ENCODE measurements at places on chromosomes 12 and 14.

GRCh38 chr14:65080960-65081747 is 21.2 kb downstream of the MAX start:
- DNase-seq: no peak

DNA sequence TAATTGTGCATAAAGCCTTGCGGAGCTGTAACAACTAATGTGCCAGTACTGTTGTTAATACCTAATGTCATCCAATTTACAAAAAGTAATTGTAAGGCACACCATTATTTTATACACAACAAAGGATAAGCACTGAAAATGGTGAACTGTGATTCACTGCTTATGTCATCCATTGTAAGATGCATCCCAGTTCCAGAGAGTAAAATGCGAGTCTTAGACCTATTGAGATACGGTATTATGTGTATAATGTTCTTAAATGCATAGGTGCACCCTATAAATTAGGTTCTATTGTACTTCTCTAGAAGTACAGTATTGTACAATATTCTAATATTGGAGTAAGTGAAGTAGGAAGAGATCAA is 406 bp downstream of the PARP2 start:
- DNase-seq: no peak

- DNase-seq: no peak
Measured at GRCh38 chr14:99189201-99189801, 82.7 kb downstream of the BCL11B start.

DNA sequence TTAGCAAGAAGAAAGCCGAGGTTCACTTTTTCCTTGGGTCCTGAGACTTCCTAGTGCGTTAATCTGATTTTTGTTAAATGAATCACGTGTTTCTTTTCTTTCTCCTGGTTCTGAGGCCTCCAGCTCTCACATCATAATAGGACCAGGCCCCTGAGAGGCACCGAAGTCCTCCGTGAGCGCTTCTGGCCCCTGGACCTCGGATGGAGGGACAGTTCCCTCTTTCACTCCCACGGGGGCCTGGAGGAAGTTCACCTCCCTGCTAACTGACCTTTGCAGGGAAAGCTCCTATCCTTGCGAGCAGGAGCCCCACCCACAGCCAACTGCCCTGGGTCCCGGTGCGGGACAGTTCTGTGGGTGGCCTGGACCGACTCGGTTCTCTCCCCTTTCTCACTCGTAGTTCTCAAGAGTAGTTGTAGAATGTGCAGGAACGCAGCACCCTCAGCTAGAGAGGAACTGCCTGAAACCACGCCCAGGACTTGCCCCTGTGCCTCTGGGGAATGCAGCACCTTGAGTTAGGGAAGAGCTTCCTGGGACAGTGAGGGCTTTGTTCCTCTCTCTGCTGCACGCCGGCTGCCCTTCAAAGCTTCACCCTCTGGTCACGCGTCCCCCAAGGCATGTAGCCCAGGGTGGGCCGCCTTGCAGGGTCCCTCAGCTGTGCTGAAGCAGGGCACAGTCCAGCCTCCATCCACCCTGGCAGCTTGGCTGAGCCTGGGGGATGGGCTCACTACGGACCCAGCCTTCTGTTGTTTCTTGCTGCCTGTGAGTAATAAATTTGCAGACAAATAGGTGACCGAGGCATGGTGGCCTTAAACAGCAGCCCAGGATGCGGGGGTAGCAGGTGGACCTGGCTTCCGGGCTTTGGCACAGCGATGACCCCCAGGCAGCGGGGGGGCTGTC is 264.6 kb downstream of the ADGRD1 start:
- DNase-seq: peak; percentile 60

- no peak for DNase-seq
Measured at GRCh38 chr12:2299206-2299605, 246.4 kb downstream of the CACNA1C start.
